ENCODE measurements at places on chromosomes 6 and 20.

DNA sequence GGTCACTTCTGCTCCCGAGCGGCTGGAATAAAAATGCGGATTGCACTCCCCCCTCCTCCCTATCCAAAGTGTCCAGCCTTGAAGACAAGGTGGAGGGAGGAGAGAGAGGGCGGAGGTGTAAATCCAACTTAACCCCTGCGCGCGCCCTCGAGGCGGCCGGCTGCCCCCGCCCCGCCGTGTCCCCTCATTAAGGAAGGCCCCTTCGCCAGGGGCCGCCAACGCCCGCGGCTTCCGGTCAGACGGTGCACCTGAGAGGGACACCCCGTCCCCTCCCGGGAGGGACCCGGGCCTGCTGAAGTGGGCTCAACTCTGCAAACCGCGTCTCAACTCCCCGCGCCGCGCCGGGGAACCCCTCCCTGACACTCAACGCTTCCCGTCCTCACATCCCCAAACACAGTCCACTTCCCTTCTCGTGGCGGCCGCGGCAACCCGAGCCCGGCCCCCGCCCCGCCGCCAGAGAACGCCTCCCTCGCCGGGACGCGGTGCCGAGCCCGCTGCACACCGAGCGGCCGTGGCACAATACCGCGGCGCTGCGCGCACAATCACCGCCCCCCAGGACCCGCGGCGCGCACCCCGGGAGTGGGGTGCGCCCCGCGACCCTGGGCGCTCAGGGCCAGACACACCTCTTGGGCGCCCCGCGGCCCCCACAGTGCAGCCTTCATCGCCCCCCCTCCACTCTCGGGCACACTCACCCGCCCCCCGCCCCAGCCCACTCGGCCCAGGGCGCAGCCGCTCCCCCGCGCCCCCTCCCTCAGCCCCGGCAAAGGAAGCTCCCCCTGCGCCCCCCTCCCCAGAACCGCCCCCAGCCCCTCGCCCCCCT, 102.5 kb downstream of the NOL4L start:
- H3K4me3 ChIP-seq: peak overlapping the region; percentile 58
- no peaks in the 10 kb centered on the region for H3K36me3 ChIP-seq
- peak; percentile 35 for DNase-seq
- no peaks in the 10 kb centered on the region for H3K4me1 ChIP-seq
- H3K27ac ChIP-seq: no peak overlapping the region
- H3K27me3 ChIP-seq: peaks cover 3% of the 10 kb centered on the region

DNA sequence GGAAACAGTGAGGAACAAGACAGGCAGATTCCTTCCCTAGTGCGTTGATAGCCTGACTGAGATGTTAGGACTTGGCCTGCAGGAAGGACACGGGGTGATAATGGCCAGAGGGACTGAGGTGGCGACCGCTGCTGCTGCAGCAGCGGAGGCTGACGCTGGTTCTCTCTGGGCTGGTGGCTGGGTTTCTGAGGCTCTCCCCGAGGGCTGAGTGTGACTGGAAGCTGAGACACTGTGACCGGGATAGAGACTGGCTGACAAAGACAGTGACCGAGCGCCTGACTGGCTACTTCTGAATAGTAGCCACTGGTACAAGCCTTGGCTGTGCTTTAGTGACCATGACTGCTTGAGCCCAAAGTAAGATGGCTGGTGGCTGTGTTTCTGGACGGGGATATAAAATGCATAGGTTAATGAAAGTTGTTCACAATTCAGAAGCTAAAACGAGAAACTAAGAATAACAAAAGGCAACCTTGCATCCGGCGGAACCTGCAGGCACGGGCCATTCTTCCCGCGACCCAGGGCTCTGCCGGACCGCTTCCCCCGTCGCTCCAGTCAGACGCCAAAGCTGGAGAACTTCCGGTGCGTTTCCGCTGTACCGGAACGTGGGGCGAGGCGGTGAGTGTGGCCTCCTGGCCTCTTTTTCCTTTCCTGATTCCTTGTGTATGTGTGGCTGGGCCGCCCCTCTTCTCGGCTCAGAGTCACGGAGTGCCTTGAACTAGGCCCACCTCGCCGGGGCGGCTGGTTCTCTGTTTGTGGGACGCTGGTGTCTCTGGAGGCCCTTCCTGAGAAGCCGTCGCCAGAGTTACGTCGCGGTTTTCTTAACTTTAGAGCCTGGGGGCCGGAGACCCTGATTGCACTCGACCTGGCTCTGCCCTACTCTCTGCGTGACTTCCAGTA, at the start of gene AAR2:
AAR2 (plus strand) TSS at position 587 of the 894 bp plus-strand sequence. CDS start 3,391 bp downstream, outside the sequence.
- DNase-seq: peak; percentile 83
- peak within 1 kb of the TSS; percentile 88 for H3K27ac ChIP-seq
- H3K36me3 ChIP-seq: peaks cover 6% of the 10 kb centered on the region
- H3K4me1 ChIP-seq: peaks cover 4% of the 10 kb centered on the region
- H3K4me3 ChIP-seq: peak within 1 kb of the TSS; percentile 86

GRCh38 chr6:55776113-55776512, 99.3 kb downstream of the BMP5 start:
- no peaks in the 10 kb centered on the region for H3K4me1 ChIP-seq
- no peaks in the 10 kb centered on the region for H3K27me3 ChIP-seq
- H3K4me3 ChIP-seq: no peak overlapping the region
- H3K27ac ChIP-seq: no peak overlapping the region

DNA sequence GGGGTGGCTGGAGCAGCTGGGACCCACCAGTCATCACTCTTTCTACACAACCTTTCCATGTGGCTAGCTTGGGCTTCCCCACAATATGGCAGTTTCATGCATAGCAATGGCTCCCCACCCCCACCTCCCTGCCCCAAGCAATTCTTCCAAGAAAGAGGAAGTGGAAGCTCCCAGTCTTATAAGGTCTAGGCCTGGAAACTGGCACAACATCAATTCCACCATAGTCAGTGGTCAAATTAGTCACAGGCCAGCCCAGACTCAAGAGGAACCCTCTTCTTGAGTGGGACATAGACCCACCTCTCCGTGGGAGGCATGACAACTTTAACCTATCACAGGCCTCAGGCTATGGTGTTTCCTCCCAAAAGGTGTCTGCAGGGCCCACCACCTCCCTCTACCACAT, 17.7 kb downstream of the TGM6 start:
- H3K4me3 ChIP-seq: no peak overlapping the region
- no peaks in the 10 kb centered on the region for H3K36me3 ChIP-seq
- H3K27me3 ChIP-seq: no peaks in the 10 kb centered on the region
- DNase-seq: no peak
- no peaks in the 10 kb centered on the region for H3K4me1 ChIP-seq

DNA sequence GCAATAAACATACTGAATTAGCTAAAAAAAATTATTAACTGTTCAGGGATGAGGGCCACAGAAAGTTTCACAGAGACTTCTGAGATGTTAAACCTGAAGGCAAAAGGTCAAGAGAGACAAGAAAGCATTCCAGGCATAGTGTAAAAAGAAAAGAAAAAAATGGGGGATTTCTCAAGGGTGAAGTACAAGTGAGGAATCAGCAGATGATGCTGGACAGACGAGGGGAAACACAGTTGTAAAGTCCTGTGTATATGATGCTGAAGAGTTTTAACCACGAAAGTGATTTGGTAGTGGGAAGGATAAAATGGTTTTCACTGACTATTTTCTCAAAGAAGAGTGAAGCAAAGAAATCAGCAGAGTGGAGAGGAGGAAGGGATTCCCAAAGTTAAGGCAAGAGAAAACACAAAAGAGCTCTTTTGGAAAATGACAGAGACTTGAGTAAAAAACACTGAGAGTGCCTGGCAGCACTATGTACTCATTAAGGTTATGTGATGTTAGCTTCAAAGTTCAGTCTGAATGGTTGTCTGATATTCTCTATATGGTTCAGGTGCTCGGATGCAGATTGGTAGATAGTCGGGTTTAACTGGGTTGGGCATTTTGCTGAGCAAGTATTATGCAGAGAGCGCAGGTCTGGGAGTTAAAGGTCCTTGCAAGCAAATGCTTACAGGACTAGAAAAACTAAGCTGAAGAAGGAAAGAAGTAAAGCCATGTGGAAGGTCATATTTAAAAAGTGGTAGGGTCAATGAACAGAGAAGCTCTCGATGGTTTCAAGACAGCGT, 16.4 kb downstream of the RAB23 start:
- no peak overlapping the region for H3K4me3 ChIP-seq
- no peaks in the 10 kb centered on the region for H3K27me3 ChIP-seq

All from fibroblast of lung (primary cell).